ENCODE measurements at places on chromosomes 7 and 10.

DNA sequence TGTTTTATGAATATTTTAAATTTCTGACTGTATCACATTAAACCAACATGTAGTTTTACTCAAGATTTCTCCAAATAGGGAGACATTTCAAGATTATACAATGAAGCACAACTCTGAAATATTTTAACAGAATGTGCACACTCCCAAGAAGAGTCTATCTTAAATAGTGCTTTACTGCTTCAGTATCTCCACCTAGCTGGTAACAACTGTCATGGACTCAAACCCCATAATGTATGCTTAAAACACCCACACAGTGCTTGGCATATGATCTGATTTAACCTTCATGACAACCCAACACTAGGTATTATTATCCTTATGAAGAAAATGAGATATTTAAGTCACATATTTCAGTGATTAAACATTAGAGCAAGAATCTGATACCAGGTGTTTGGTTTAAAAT, 45.9 kb downstream of the ASZ1 start:
- DNase-seq: no peak

DNA sequence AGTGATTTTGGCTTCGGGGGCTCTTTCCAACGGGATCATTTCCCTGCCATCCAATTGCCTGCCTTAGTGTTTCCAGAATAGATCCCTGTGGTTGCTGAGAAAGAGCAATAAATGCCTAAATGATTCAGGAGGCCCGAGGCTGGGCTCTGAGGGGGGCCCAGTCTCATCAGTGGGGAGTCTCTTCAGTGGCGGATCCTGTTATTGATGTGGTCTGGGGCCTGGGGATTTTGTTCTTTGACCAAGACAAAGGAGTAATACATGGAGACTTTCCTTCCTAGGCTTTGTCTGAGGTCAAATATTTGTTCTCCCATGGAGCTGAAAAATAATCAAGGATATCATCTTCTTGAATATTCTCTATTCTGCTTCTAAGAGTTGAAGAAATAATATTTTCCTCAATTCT, 40.8 kb downstream of the TAS2R41 start:
- DNase-seq: no peak

DNA sequence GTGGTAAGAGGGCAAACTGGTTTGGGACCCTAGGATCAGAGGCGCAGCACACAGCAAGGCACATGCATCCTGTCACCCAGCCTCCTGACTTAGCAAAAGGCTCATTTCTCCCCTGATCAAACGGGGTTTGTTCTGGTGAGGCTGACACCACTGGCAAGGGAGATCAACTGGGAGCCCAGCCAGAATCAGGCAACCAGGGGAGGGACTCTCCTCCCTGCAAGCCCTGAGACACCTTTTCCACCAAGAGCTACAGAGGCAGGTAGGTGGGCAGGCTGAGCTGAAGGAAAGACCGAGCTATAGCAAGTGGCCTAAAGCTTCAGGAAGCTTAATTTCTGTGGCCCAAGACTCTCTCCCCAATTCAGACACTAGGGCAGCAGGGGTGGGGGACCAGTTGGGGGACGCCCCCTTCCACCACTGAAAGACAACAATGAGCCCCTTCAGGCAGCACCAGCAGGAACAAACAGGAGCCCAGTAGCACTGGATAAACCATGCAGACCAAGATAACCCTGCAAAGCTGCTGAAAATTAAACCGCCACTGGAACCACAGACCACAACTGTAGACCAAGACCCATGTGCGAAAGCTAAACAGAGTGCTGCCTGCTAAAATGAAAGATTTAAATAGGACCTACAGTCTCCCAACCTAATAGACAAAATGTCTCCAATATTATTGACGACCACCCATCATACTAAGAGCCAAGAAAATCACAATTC, 27.1 kb upstream of the SAR1A start:
- no peak for DNase-seq

GRCh38 chr10:80608706-80609105, 71.0 kb downstream of the SH2D4B start:
- DNase-seq: no peak

GRCh38 chr7:36430881-36431280, 41.2 kb downstream of the ANLN start:
- no peak for DNase-seq

- DNase-seq: no peak
Measured at GRCh38 chr10:103458720-103459119, at the start of gene CALHM1. Gene CALHM1 (minus strand): TSS chr10:103458900. CDS start chr10:103458751, 149 bp downstream.

GRCh38 chr10:88129013-88129412, 265.6 kb downstream of the PTEN start:
- no peak for DNase-seq

GRCh38 chr10:128579280-128579865, 453.1 kb upstream of the MKI67 start:
- DNase-seq: no peak

- DNase-seq: no peak
Measured at GRCh38 chr10:119132521-119133345, 28.8 kb downstream of the DENND10 start.

- DNase-seq: no peak
Measured at GRCh38 chr10:124592736-124593430, 131.3 kb downstream of the LHPP start.

DNA sequence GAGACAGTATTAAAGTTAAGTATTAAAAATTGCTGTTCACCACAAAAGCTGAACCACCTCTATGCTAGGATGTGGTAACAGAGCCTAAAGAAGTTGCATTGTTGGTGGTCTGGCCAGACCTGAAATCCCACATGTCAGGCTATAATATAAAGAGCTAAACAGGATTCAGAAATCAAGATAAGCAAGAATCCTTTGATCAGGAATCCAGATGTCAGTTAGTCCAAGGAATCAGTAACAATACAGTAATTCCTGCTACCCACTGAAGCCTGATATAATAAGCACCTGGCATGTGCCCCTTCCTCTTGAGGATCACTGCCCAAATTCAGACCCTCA, 48.9 kb downstream of the ZNF277 start:
- no peak for DNase-seq

- no peak for DNase-seq
Measured at GRCh38 chr7:18808026-18808425, 309.4 kb downstream of the TWIST1 start.

- peak; percentile 2 for DNase-seq
Measured at GRCh38 chr10:89283025-89283935, 18.6 kb upstream of the IFIT2 start.

GRCh38 chr7:139058943-139059342, 23.1 kb upstream of the ZC3HAV1L start:
- no peak for DNase-seq

All from NCI-H2081 treated with DMSO at 0.1 percent for 48 hours (cell line).